ENCODE measurements at places on chromosomes 5 and 9.

DNA sequence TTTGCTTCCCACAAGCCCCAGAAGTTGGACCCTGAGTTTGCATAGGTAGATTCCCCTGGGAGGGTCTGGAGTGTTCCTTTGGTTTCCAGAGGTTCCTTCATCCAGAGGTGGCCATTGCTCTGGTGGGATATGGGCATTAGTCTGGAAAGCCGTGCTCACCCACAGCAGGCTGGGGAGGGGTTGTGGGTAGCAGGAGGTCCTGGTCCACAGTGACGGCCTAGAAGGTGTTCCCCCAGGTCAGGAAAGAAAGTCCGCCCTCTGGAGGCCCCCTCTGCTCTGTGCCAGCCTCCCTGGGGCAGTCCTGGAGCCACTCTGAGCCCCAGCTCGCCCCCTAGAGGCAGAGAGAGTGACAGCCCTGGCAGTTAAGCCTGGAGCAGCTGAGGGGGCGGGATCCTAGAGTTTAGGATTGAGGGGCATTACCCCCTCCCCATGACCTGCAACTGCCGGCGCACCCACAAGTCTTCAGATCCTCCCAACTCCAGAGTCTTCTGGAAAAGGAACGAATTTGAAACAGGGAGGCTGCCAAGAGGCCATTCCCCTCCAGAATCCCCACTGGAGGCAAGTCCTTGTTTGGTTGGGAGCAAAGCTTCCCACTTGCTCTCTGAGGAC lies 36.8 kb downstream of the NDST1 start:
- peak; percentile 78 for DNase-seq

DNA sequence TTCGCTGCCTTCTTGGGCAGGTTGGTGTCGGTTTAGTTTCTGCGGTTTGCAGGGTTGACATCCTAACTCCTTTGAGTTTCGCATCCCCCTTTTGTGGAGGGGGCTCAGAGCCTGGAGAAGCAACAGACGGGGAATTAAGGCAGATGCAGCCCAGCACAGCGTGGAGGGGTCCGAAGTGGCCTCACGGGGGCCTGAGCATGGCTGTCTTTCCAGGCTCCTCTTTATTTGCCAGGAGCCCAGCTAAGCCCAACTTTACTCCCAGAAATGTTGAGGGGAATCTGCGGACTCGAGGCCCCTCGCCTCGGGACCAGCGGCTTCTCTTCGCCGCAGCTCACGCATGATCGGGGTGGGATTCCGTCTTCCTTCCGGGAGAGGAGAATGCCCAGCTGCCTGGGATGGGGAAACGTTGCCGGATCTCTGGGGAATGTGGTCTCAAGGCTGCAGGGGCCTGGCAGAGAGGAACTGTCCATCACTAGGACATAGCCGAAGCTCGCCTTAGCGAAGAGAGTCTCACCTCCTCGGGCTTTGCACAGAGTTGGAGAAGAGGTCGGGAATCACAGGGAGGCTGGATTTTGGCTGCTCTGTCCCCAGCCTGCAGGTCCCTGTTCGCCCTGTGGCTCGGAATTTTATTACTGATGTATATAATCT lies 1.3 kb downstream of the RAI14 start:
- peak; percentile 13 for DNase-seq

- DNase-seq, result peak; percentile 81
Measured at GRCh38 chr9:110874963-110875674, 163.2 kb downstream of the LPAR1 start.

GRCh38 chr5:173707392-173707791 lies 90.9 kb upstream of the BOD1 start:
- no peak for DNase-seq

DNA sequence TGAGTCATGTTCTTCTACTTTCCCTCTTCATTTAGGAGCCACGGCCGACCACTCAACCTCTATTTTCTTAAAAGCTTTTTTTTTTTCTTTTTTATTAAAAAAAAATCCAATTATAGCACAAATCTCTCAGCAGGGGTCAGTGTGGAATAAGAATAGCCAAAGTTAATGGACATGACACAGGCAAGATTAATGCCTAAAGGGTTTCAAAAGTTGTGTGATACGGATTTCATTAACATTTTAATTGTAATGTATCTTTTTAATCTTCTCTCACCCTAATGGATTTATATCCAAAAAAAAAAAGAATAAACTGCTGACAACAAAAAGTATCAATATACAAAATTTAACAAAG lies 5.4 kb downstream of the NACC2 start:
- peak; percentile 40 for DNase-seq

GRCh38 chr9:89649039-89649691 lies 44.4 kb downstream of the GADD45G start:
- no peak for DNase-seq

DNA sequence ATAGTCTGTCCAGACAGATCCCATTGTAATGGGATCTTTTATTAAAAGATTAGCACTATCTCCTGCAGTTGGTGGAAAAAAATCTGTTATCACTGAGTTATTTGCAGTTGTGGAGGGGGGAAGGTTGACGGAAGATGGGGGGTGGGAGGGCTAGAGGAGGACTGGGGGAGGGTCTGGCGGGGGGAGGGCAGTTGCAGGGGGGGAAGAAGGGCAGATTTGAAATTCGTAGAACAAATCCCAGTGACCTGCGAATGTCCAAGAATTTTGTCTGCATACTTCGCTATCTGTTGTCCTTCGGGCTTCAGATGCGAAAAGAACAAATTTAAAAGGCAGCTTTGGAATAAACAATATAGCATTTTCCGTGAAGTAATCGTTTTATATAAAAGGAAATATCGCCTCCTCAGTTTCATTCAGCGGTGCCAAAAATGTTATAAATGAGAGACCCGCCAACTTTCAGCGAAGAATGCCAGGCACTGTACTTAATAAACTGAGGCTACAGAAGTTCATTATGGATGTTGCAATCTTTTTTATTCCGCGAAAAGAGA lies 1.3 kb upstream of the FST start:
- no peak for DNase-seq

GRCh38 chr5:127210042-127210441 lies 80.6 kb upstream of the MEGF10 start:
- DNase-seq, result no peak

- peak; percentile 7 for DNase-seq
Measured at GRCh38 chr9:93427655-93428379, 23.7 kb upstream of the FAM120A start.

DNA sequence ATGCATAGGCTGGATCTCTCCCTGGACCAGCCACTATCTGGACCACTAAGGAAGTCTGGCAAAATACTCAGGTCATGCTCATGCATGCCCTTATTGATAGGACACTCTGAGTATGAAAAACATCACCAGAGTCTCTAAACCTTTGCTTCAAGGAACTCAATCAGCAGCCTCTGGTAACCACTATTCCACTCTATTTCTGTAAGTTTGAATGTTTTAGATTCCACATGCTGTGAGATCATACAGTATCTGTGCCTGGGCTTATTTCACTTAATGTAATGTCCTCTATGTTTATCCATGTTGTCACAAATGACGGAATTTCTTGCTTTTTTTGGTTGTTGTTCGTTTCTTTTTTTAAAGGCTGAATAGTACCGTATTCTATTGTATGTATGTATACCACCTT lies 68.3 kb downstream of the TARS1 start:
- DNase-seq, result no peak

GRCh38 chr5:170407062-170407461 lies 17.9 kb upstream of the KCNMB1 start:
- no peak for DNase-seq

GRCh38 chr5:68873198-68873597 lies 220.6 kb upstream of the SLC30A5 start:
- DNase-seq, result no peak

DNA sequence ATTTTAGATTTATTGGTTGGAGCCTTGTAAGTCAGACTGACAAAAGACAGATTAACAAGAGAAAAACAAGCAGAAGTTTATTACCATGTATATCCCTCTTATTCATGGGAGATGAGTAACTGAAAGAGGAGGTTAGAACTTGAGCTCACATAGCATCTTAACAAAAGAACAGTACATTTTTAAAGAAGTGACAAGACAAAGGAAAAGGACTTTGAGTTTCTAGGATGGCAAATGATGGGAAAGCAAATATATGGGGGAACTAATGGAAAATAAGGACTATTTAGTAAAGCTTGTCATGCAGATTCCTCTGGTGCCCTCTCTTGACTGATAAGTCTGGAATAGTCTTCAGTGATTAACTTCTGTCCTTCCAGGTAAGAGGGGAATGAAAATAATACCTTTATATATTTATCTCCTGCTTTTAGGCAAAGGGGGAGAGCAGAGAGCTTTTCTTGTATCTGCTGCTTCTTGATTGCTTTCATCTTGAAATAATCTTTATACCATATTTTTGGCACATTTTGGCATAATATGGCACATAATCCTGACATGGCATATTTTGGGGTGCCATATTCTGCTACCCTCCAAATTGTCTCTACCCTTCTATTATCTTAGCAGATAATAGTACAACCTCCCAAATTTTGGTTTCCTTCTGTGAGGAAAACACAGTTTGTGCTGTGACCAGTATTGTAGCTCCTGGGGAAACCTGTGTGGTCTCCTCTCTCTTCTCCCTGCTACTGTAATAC lies 206.8 kb downstream of the TMC1 start:
- DNase-seq, result no peak

GRCh38 chr5:2735996-2736395 lies 15.5 kb downstream of the IRX2 start:
- DNase-seq, result no peak

DNA sequence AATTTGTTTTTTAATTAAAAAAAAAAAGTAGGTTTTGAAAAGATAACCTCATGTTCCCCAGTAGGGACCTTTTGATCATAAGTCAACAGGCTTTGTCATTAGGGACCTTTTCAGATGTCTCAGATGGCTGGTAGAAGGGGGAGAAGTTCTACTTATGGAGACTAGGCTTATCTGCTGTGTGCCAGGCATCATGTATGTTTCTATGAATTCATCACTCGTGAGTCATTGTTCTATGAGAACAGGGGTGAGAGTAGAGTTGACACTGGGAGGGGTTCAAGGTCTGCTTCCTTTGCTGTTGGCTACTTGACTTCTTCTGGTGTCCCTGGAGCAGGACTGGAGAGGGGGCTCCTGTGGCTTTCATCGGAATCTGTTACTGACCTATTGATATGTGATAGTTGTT lies 138.8 kb downstream of the KDM4C start:
- DNase-seq, result no peak

DNA sequence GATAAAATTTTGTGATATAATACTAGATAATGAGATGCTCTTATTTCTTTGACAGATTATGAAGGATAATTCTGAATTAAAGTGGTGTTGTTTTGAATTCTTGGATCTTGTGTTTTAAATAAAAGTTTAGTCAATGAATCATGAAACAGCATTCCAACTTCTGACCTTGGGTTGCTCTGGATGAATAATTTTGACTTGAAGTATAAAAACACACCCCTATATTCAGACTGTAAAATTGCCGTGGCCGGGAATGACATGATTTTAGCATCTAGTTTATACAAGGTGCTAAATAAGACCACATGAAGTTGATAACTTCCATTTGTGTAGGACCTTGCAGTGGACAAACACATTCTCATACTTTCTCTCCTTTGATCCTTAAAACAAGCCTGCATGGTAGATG lies 67.2 kb upstream of the DAP start:
- no peak for DNase-seq

DNA sequence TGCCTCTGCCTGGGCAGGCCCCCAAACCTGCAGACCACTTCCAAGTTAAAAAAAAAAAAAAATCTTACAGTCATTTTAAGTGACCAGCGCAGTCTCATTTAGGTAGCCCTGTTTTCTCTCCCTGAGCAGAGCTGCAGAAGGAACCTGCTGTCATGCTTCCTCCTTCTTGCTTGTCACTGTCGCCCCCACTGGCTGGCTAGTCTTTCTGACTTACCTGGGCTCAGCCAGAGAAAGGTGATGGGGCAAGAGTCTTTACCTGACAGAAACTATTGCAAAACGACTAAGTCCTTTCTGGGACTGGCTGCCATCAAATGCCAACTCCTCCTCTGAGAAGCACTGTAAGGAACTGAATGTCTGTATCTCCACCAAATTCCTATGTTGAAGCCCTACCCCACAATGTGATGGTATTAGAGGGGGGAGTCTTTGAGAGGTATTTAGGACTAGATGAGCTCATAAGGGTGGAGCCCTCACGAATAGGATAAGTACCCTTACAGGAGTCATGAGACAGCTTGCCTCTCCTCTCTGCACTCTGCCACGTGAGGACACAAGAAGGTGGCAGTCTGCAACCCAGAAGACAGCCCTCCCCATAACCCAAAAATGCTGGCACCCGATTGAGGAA lies 58.4 kb upstream of the SHC3 start:
- DNase-seq, result no peak

DNA sequence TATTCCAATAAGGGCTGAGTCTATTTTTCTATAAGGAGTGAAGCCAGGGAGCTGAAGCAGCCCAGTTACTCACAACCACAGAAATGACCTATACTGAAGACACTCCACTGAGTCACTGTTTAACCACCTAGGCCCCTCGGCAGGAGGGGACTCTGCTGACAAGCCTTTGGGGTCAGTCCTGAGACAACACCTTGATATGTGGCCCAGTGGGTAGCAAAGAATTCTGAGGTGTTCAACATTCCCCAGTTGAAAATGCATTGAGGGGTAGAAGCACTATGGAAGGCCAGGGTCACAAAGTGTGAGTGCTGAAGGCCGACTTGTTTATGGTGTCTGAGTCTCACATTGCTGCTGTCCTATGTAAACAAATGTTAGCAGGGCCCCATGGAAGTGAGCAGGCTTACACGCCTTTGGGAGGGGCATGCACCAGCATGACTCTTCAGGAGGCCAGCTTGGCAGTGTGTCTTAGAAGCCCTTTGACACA lies 112.6 kb upstream of the NFIL3 start:
- DNase-seq, result no peak

DNA sequence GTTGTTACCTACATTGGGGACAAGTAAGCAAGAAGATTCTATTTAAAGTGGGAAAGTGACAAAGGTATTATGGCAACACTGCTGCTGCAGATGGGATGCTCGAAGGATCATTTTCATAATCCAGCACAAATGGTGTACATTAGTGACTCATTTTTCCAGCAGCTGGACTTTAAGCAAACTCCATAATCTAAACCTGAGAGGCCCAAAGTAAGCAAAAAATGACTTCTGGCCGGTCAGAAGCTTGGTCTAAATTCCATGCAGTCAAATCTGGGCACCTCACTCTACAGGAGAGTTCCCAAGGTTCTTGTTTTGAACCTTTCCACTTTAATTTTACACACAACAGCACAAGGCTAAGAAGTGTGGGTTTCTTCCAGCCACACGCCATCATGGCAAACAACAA lies 43.6 kb upstream of the TRAF1 start:
- no peak for DNase-seq

DNA sequence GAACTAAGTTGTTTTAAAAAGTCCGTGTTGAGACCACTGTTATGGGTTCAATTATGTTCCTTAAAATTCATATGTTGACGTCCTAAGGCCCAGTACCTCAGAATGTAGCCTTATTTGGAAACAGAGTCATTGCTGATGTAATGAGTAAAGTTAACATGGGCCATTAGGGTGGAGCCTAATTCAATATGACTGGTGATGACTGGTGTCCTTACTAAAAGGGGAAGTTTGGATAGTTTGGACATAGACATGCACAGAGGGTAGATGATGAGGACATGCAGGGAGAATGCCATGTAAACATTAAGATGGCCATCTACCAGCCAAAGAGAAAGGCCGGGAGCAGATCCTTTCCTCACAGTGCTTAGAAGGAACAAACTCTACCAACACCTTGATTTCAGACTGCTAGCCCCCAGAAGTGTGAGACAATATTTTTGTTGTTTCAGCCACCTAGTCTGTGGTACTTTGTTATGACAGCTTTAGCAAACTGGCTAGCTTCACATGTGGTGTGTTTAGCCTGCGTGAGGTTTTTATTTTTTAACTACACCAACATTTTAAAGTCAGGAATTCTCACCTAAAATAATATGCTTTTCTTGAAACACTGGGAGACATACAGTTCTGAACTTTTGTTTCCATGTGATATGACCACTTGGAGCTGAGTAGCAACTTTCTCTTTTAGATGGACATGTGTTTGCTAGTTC lies 135.3 kb downstream of the YIPF5 start:
- DNase-seq, result no peak

- DNase-seq, result no peak
Measured at GRCh38 chr5:149151717-149152116, 10.4 kb downstream of the ABLIM3 start.
